ENCODE measurements at places on chromosomes 5 and 9.

GRCh38 chr9:13651969-13652663 lies 372.6 kb upstream of the MPDZ start:
- DNase-seq, result no peak

- no peak for DNase-seq
These were observed 241.9 kb downstream of the IRX2 start for GRCh38 chr5:2509527-2509926.

- no peak for DNase-seq
These were observed 15.1 kb downstream of the BBLN start for GRCh38 chr9:128175102-128175563.

DNA sequence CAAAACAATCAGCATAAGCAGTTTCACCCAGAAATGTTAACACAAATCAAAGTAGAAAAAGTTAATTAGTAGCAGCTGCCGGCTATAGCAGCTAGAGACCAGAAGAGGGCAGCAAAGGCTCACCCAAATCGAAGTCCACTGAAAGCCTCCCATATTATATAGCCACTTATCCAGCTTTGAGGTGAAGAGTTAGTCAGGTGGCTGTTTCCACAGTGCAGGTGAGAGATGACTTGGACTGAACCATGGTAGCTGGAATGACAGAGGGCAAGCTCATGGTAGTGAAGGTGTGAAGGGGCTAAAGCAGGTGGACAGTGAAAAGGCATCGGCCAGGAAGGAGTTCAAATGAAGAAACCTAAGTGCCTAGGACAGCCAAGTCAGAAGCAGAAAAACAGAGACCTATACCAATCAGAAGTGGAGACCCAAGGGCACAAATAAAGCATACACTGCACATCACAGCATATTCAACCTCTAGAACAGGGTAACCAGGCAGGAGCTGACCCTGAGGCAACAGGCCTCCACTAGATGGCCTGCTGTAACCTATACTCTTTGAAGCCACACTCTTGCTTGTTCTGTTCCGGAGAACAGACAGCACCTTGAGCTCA lies 7.2 kb upstream of the RNF38 start:
- DNase-seq, result peak; percentile 29

DNA sequence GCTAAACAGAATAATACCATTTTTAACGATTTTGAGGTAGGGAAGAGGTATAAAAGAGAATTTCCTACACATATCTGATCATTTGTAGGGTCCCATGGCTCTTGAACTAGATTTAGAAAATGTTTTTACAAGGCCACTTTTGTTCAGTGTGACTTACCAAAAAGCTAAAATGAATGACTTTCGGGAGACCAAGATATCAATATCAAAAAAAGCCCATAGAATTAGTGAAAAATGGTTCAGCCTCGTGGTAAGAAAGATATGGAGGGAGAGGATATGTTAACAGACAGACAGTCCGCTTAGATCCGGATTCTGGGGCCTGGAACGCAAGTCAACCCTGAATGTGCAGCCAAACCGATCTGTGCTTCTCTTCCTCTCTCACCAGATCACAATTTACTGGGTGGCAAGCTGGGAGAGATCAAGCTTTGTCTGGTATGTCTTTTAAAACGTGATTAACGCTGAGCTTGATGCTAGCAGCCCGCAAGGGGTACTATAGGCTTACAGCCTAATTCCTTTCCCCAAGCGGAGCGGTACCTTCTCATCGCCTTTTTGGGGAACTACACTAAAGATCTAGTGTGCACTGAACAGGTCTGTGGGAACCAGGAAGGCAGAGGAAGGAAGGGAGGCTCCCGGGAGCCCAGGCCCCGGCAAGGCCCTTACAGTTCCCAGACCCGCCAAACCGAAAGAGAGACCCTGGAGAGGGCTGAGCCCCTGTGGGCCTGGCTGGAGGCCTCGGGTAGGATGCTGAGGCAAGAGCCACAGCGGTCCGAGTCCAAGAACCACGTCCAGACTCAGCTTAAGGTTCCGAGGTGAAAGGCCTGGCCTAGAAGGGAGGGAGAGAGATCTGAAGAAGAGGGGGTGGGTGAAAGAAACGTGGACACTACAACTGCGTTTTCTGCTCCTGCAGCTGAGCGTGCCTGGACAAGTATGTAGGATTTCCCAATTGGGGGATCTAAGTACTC lies 2.9 kb downstream of the NR2F1-AS1 start:
- no peak for DNase-seq

- DNase-seq, result no peak
These were observed 4.3 kb downstream of the NPR2 start for GRCh38 chr9:35795695-35796094.

DNA sequence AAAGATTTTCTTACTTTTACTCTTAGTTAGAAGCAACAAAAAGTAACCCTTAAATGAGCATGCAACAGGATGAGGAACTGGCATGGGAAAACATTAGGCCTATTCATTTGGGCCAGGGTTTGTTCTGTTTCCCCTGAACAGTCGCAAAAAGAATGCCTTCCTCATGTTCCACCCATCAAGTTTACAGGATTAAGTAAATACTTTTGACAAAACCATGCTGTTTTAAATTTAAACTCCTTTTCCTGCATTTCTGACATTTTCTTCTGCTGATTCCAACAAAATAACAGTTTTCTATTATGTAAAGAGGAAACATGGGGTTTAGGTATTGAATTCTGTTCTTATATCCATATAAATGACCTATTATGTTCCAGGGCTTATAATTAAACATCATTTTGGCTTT lies 236.6 kb upstream of the ACTBL2 start:
- DNase-seq, result no peak

DNA sequence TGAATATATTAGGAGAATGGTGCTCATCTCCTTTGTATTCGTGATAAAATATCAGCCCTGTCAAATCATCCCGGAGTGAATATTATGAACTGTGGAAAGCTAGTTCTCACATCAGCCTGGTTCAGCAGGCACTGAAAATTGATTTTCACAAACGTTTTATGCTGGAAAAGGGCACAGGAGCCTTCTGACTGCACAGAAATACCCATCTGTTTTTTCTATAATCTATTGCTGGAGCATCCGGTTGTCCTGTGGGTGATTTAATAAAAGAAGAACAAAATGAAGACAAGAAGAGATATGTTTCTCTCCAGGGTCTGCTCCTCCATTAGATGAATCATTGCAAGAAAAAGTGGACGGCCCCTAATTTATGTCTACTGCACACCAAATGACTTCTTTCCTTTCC lies 85.3 kb downstream of the PRLR start:
- DNase-seq, result no peak

DNA sequence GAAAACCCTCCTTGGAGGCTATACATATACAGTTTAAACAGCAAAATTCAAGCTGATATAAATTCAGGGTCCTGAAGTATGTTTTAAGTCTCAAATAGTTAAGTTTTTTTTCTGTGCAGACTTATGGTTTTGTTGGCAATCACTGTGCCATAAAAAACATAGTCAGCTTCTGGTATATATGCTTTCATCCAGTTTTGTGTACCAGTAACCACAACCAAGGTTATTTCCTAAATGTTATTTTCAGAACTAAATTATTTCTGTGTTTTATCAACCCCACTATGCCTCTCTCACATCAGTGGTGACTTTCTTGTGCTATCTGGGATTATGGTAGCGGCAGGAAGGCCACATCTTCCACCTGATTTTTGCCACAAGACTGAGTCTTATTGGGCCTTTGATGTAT lies 107.7 kb upstream of the SMARCA2 start:
- DNase-seq, result no peak

DNA sequence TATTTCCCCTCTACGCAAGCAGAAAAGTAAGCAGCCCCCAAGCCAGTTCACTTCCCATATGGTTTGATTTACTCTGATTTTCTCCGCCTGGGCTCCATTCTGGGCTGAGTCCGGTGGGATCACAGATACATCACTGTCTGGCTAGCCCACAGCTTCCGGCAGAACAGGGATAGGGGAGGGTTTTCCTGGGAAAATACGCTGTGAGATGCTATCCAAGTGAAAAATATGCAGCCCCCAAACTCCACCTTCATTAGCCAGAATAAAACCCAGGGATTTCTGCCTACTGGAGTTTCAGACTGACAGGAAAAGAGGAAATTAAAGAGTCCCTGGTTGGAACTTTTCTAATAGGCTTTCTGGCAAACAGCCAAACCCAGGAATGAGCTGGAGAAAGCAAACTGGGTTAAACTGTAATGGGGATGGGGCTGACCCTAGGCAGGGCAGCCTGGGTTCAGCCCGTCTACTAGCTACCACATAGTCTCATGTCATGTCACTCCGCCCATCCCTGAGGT lies 16.9 kb upstream of the NIPAL4 start:
- no peak for DNase-seq

DNA sequence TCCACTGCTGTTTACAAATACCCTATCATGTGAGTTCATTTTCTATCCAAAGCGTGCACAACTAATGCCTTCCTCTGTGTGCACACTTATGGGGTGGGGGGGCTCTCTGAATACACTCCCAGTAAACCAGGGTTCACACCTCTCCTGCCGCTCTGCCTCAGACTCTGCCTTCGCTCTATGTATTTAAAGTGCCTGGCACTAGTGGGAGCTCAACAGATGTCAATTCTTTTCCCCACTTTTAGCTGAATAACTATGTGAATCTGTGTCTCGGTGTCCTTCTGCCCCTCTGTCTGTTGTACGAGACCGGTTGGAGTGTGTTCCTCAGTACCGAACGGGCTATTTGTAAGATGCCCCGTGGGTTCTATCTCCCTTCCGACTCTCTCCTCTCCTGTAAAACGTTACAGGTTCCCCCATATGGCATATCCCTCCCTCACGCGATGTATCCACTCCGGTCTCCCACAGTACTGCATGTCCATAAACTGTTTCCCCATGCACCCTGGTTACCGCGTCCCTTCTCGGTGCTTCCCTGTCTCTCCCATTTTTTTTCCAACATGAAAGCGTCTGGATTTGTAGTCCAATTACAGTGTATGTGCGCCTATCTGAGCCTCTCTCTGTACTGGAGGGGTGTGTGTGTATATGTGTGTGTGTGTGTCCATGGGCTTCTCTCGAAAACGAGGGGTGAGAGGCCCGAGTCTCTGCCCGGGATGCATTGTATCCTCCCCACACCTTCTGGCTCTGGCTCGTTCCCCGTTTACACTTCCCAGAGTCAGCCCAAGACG lies 1.6 kb downstream of the ELL2 start:
- no peak for DNase-seq

DNA sequence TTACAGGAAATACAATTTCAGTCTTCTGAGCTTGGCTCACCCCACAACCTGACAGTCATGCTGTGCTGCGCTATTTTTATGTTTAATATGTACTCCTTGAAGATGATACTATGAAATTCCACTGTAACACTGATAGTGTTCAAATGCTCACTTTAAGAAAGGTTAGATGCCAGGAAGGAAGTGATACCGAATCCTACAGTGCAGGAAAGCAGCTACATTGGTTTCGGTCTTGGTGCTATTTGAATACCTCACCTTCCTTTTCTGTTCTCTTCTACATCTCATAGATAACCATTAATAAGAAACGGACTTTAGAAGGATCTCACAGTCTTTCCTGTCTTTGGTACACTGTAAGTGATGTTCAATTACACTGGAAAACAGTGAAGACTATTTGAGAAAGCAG lies 117.6 kb downstream of the SEMA5A start:
- no peak for DNase-seq

DNA sequence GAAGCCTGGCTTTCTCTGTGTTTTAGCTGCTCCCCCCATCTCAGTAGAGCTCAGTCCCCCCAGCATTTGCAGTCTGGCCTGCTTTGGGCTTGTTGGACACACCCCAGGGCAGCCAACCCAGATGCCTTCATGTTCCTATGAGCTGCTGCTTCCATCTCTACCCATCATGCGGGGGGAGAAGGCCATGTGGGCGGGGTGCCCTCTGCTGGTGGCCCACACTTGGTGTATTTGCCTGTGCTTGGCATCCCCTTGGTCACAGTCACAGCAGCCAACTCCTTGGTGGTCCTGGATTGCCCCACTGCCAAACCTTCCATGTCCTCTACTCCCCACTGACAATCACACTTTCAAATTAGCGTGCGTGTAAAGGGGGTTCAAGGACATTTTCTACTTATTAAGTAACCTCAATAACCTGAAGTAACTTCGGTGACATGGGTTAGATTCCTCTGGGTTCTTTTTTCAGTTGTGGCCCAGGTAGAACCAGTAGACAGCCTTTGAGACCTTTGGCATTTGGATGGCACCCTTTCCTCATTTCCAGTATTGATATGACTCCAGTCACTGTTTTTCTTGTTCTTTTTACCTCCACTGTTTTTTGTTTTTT lies 42.8 kb downstream of the SNX30 start:
- peak; percentile 70 for DNase-seq

GRCh38 chr5:176790941-176791340 lies 19.4 kb upstream of the UNC5A start:
- no peak for DNase-seq

- DNase-seq, result no peak
These were observed 10.4 kb downstream of the CCL28 start for GRCh38 chr5:43401827-43402226.

- DNase-seq, result no peak
These were observed 6.5 kb upstream of the NEK6 start for GRCh38 chr9:124251204-124251603.

- no peak for DNase-seq
These were observed 10.5 kb downstream of the TAL2 start for GRCh38 chr9:105672711-105673234.

DNA sequence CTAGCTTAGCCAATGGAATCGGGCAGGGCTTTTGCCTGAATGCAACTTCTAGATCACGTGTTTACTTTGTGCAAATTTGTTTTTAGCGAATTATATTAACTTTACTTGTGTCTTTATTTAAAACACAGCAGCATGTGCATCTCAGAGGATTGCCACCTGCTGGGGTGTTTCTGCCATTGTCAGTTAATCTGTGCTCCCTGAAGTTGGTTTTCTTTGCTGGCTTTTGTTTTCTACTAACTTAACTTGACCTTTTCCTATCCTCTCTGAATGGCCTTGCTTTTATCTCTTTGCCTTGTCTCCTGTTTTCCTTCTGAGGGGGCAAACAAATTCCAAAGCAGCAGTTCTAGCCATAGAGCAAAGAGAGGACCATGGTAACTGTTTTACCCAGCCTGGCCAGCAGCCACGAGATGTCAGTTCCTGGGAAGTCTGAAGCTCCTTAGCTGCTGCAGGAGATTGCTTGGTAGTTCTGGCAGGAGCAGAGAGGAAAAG lies 67.6 kb downstream of the ARHGEF28 start:
- DNase-seq, result no peak

- no peak for DNase-seq
These were observed 424 bp upstream of the MARCOL start for GRCh38 chr5:148237785-148238417.

DNA sequence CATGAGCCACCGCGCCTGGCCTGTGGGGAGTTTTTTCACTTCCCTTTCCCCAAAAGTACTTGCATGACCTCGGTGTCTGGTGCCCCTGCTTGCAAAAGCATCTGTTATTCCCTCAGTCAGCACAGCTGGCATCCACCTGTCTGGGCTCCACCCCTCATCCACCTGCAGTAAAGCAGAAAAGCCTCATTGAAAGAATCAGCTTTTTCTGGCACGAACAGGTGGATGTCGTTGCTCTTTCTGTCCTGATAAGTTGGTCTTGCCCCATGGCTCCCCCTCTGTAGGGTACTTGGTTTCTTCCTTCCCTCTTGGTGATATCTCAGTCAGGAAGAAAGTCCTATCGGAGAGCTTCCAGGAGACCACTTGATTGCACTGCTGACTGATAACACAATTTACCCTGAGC lies 37.4 kb downstream of the WWC1 start:
- no peak for DNase-seq
